ENCODE measurements at places on chromosomes 12 and 14.
A peak's percentile ranks its signal among the peaks of the same experiment; 100 is the strongest.

- DNase-seq, result no peak
Measured at GRCh38 chr12:71786829-71787228, 32.2 kb downstream of the RAB21 start.

GRCh38 chr12:26246483-26247164, 51.3 kb downstream of the SSPN start:
- DNase-seq, result no peak

- DNase-seq, result peak; percentile 40
Measured at GRCh38 chr14:103808403-103809001, 38.9 kb downstream of the PPP1R13B start.

GRCh38 chr12:79140711-79141110, 276.1 kb downstream of the SYT1 start:
- no peak for DNase-seq

GRCh38 chr12:84016956-84017355, 895.6 kb downstream of the SLC6A15 start:
- no peak for DNase-seq

GRCh38 chr12:39623919-39624318, 4.3 kb upstream of the ABCD2 start:
- no peak for DNase-seq

DNA sequence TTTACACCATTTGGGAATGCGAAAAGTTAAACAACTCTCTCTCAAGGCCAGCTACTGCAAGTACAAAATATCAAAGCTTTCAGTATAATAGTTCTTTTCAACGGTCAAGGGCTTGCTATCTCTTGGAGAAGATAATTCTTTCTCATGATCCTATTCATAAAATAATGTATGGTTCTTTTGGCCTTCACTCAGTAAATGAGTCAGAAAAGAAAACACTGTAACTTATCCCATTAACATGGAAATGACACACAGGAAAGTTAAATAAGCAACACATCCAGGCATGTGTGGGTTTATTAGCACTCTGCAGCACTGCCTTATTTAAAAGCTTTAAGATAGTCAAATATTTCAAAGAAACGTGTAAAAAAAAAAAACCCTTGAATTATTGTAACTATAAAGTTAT, 36.9 kb downstream of the ZFC3H1 start:
- no peak for DNase-seq

DNA sequence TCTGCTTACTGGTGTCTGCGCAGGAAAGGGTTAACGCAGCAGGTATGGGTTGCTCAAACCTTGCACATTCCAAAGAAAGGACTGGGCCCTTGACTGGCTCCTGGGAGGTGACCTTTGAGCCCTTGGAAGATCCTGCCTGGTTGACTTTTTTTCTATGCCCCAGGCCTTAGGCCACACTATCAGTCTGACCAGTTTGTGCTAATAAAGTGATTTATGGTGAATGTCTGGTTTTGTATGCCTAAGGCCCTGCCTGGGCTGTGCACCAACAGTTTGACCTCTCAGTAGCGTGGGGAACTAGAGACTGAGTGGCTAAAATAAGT, 61.4 kb upstream of the SCN8A start:
- no peak for DNase-seq

DNA sequence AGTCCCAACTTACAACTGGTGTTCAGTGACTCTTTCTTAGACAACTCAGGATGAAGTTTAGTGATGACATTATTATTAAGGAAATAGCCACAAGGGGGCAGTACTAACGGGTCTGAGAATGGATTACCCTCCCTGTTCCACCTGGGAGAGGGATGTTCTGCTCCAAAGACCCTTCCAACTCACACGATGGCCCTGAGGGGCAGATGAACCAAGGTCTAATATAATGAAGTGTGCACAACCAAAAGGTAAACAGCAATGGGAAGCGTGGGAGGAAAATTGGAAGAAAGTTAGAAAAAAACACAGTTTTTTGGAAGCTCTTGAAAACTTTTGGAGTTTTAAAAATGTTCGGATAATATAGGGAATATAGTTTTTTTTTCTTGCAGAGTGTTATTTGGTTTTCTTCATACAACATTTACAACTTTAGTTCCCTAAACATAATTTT, 24.0 kb downstream of the FGF6 start:
- DNase-seq, result no peak

DNA sequence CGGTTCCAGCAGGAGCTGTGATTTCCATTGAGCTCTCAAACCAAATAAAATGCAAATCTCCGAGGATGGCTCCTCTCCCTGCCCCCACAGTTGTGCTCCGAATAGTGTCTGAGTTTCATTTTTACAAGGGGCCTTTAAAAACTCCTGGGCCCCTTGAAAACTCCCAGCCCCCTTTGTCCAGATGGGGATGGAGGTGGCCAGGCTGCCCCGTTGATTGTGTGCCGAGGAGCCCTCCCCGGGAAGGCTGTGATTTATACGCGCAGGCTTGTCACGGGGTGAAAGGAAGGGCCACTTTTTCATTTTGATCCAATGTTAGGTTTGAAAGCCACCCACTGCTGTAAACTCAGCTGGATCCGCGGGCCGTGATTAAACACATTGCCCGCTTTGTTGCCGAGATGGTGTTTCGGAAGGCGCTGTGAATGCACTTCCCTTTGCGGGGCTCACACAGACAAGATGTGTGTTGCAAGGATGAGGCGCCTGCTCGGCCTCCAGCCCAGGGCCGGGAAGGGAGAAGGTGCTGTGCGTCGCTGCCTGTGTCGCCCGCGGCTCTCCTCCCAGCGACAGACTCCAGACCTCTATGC, 98.8 kb downstream of the TMEM132C start:
- no peak for DNase-seq

- DNase-seq, result no peak
Measured at GRCh38 chr14:61130512-61131260, 149.6 kb downstream of the SLC38A6 start.

Measured in stimulated activated CD8-positive, alpha-beta memory T cell treated with anti-CD3 and anti-CD28 coated beads, Interleukin-4, amount 100 ng/mL, for 24 hours (primary cell).